ENCODE measurements at places on chromosomes 16 and 17.

DNA sequence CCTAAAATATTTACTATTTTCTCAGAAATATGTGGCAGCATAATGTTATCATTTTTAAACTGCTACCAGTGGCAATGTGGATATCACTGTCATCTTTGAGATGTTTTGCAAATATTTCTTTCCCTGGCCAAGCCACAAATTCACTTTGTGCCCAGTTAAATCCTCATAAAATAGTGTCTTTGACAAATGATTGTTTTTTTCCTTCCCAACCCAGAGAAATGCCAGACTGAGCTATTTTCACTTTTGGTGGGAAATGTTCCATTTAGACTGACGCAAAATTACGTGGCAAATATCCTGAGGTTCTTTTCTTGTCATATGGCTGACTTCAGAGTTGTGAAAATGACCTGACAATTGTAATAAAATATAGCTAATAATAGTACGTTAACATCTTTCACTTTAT lies 807.0 kb upstream of the SOX9 start:
- no peak for DNase-seq

- DNase-seq, result no peak
Observed at GRCh38 chr16:74785031-74785430, 10.4 kb upstream of the FA2H start.

DNA sequence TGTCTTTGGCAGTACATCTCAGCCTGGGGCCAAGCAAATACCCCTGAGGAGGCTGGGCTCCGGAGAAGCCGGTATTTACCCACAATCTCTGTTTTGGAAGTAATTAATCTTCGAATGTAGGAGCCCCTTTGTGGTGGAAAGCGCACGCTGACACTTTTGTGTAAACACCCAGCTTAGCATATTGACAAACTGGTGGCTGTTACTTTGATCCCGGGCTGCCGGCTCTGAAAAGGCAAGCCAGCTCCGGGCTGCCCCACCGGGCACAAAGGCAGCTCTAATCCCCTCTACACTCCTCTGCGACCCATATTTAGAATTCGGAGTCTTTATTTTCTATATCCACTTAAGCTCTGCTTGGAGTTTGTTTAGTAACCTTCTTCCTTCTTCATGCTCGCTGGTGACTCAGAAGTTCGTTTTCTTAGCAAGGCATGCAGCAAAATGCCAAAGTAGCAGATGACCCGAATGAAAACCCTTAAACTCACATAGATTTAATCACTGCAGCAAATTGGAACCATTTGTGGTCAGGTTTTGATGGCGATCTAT lies 144.0 kb upstream of the IRX3 start:
- DNase-seq, result peak; percentile 52

DNA sequence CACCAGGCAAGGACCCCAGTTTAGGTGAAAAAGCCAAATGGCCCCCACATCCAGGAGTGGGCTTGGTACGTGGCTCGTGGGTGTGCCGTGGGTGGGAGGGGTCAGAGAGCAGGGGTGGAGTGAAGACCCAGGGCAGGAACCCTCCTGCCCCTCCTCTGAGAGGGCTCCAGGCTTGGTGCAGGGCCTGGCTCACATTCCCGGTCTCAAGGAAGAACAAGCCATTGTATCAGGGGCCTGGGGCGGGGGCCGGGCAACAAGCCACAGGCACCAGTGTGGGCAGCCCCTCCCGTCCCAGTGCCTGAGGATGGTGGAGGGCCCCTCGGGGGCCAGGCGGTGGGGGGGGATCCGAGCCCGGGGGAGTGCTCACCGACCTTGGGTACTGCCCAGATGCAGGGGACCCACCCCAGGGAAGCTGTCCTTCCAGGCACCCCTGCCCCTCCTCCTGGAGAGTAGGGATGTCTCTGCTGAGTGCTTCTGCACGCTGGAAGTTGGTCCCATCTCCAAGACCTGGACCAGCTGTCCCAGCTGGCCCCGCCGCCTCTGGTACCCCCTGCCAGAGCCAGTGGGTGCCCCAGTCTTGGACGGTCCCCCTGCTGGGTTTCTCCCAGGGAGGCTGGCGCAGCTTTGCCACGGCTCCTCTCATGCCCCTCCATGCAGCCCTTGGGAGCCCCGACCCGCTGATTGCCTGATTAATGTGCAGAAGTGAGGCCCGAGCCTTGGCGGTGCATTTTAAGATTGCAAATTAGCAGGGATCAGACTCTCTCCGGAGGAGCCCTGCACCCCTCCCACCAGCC lies 83.7 kb downstream of the RTN4RL1 start:
- no peak for DNase-seq

DNA sequence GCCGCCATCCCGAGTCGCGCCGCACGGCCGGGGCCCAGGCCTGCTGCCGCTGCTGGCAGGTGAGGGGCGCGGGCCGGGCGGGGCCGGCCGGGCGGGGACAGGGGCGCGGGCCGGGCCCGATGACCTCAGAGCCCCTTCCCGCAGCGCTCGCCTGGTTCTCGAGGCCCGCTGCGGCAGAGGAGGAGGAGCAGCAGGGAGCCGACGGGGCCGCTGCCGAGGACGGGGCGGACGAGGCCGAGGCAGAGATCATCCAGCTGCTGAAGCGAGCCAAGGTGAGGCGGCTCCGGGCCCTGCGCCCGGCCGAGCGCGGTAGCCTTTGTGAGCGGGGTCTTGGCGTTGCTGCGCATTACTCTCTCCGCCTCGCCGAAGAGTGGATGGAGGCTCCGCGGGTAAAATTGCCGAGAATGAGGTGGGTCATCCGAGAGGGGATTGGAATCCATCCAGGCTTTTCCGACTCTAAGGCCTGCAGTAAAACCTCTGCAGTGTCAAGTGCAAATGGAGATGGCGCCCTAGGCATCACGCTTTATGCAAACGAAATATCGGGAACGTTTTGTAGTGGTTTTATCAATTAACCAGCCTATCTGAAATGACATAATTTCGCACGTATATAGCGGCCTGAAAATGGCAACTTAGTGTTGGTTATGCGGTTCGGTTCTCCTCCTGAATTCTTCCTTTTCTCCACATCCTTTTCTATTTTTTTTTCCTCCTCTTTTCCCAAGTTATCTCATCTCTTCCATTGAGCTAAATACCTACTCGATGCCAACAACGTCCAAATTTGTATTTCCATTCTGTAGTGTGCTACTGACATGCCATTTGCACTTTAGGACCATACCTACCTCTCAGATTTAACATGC lies 577 bp downstream of the TTC19 start:
- no peak for DNase-seq

DNA sequence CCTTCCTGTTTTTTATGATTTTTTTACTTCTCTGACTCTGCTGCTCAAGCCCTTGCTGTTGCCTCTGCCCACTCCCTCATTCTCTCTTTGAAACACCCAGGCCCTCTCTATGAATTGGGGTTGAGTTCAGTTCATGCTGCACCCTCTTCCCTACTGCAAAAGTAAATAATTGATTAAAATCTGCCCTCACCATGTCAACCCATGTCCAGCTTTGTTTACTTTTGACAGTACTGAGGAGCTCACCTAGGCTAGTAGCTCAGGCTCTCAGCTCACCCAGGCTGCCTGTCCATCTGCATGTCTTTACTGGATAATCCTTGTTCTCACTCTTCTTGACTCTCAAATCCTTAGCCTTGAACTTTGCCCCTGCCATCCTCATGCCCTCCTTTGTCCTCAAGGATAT lies 95.2 kb downstream of the SPACA3 start:
- DNase-seq, result no peak

DNA sequence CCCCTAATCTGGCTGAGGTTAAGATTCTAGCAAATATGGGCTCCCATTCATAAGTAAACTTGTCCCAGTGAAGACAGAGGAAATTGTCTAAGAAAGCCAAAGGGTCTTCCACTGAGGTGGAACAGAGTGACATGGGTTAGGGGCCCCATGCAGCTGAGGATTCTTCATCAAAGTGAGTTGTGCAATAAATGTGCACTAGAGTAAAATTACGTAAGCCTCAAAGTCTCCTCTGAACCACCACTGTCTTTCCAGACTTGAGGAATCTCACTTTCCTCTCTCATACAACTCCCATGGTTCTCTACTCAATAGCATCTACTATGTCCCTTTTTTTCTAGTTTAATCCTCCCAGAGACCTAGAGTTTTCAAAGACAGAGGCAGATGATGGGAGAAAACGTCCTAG lies 132.4 kb downstream of the CA10 start:
- no peak for DNase-seq

- no peak for DNase-seq
Observed at GRCh38 chr16:53846971-53847370, 143.0 kb downstream of the FTO start.

GRCh38 chr17:35433075-35433894 lies 985 bp upstream of the SLFN12 start:
- peak; percentile 99 for DNase-seq

- DNase-seq, result no peak
Observed at GRCh38 chr16:89505204-89506112, 2.7 kb upstream of the SPG7 start.

DNA sequence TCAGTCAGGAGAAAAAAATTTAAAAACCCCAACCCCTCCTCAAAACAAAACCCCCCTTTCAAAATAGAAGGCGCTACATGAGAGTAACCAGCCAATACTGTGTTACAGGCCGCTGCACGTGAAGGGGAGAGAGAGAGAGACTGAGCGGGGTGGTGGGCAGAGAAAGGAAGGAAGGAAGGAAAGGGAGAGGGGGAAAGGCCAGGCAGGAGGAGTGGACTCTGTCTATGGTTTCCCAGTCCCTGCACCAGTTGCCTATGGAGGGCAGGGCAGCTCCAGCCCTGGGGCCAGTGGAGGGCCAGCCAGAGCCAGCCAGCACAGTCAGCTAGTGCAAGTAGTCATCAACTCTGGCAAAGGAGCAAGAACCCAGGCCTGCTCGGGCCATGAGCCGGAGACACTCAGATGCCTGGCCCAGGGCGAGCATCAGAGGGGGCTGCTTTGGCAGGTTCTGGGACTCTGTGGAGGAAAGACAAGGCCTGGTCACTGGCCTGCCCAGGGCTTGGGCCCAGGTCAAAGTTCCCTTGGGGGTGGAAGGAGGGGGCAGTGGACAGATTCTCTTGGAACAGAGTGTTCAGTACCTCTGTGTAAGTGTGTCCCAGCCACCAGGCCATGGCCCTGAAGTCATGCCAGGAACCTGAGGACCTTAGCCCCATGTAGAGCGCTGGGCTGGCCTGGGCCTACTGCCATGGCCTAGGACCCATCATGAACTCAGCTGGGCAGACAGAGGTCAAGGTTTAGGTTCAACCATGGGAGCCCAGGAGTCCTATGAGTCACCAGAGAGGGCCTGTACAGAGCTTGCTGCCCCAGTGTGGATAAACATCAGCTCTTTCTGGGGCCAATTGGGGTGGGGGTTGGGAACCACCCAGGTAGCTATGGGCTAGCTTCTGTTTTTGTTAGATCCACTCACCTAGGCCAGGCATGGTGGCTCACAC lies 7.3 kb upstream of the GFOD2 start:
- DNase-seq, result no peak

DNA sequence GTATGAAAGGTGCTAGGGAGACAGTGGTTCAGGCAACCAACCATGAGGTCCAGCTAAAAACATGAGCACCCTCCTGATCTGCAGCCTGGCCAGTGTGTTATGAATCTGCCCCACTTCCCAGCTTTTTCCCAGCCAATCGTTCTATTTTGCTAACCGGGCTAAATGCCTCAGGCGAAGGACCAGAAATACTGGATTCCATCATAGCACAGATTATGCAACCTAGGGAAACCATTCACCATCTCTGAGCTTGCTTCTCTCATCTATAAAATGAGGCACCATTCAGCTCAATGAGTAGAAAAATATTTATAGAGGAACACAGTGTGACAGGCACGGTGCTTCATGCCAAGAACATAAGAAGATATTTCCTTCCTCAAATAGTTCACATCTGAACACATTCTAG lies 45.2 kb upstream of the NUDT7 start:
- DNase-seq, result no peak

DNA sequence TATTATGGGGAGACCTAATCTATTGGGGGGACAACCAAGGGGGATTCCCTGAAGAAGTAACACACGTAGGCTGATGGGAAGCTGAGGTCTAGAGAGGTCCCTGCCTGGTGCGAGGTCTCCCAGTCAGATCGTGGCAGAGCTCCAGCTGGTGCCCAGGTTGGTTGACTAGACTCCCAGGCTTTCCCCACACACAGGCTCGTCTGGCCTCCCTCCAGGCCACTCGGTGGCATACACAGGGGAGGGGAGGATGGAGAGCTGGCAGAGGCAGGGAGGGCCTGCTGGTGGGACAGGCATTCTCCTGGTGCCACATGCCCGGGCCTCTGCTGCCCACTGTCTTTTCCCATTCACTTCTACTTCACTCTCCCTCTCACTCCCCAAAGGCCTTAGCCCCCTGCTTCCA lies 8.5 kb upstream of the SOCS3 start:
- DNase-seq, result no peak

DNA sequence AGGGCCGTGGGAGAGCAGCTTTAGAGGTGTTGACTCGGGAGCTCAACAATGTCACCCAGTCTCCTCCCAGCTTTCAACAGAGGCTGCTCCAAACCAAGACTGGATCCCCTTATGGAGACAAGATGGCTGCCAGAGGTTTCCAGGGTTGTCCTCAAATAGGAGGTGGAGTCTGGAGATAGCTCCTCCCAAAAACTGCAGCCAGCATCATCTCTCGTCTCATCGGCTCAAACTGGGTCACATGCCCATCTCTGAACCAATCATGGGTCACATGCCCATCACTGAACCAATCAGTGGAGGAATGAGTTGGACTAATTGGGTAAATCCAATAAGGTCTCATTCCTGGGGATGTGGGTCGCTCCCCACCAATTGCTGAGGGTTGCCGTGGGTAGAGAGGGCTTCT lies 41.1 kb upstream of the C16orf82 start:
- DNase-seq, result no peak

- DNase-seq, result no peak
Observed at GRCh38 chr17:44400226-44400847, 10.9 kb upstream of the ITGA2B start.

DNA sequence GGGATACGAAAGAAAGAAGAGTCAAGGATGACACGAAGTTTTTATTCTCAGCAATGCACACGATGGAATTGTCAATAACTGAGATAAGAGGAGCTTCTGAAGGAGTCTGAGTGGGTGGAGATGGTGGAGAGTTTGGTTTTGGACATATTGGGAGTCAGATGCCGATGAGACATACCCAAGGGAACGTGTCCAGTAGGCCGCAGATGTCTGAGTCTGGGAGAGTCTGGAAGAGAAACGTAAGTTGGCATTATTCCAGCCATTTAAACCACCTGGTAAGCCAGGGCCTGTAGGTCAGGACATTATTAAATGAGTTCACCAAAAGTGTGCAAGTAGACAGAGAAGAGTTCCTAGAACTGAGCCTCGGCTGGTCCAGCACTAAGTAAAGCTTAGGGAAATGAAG lies 478.3 kb upstream of the CDH5 start:
- DNase-seq, result no peak

GRCh38 chr17:16511593-16511992 lies 19.6 kb upstream of the LRRC75A start:
- no peak for DNase-seq
